Activated CD4-positive, alpha-beta T cell treated with anti-CD3 and anti-CD28 coated beads, Interleukin-2, amount 50 U/mL, for 24 hours (primary cell): ENCODE measurements at places on chromosomes 3 and 15.

GRCh38 chr3:16362770-16363169 is 97.8 kb downstream of the OXNAD1 start:
- no peak for DNase-seq

DNA sequence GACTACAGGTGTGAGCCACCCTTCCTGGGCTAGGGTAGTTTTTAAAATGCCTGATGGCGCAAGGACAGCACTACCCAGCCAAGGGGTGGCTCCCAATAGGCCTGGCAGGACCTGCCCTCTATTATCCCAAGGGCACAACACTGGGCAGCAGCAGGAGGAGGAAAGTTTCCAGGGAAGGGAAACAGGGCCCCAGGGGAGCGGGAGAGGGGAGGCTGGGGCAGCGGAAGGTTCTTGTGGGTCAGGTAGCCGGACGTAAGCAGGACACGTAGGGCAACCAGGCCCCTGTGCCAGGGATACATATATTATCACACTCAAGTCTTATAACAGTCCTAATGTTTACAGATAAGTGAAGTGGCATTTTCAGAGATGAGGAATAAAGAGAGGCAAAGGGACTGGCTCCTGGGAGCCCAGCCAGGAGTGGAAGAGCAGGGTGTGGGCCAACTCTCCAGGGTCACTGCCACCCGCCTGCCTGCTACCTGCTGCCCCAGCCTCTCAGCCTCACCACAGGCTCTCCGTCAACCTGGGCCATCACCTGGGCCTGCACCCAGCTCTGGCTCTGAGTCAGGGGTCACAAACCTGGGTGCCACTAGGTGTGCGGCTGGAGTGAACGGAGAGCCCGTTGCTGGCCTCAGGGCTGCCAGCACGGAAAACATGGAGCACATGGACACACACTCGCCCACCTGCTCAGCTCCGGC is 73.2 kb upstream of the SNRPA1 start:
- DNase-seq: no peak

- no peak for DNase-seq
Observed at GRCh38 chr3:23314981-23315762, 112.0 kb downstream of the UBE2E2 start.

DNA sequence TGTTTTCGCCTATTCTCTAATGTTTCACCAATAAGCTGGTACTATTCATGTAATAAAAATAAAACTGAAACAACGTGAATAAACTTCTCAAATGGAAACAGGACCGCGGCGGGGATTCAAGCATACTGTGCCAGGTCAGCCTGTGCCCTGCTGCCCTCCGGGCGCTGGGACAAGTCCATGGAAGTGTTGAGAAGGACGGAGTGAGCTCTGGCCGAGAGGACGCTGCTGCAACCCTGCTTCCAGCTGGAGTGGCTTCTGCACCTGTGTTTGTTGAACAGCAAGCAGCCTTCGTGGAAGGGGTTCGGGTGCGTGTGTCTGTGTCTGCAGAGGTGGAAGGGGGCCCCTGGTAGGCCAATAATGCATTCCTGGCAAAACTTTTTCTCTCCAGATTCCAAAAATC is 50.0 kb upstream of the PCSK6 start:
- no peak for DNase-seq

DNA sequence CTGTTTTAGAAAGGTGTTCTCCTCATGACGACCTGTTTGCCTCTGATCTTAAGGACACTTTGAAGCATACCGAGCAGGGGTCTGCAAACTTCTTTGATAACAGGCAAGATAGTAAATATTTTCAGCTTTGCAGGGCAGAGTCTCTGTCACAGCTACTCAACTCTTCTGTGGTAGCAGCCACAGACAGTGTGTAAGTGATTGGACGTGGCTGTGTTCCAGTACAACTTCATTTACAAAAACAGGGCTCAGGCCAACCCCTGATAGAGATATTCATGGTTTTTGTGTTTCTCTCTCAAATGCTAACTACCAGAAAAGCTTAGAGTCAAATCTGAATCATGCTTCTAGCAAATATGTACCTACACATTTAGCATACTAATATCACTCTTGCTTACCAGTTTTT is 51.5 kb downstream of the TGFBR2 start:
- DNase-seq: no peak

GRCh38 chr15:39644136-39644535 is 63.3 kb downstream of the THBS1 start:
- DNase-seq: no peak

DNA sequence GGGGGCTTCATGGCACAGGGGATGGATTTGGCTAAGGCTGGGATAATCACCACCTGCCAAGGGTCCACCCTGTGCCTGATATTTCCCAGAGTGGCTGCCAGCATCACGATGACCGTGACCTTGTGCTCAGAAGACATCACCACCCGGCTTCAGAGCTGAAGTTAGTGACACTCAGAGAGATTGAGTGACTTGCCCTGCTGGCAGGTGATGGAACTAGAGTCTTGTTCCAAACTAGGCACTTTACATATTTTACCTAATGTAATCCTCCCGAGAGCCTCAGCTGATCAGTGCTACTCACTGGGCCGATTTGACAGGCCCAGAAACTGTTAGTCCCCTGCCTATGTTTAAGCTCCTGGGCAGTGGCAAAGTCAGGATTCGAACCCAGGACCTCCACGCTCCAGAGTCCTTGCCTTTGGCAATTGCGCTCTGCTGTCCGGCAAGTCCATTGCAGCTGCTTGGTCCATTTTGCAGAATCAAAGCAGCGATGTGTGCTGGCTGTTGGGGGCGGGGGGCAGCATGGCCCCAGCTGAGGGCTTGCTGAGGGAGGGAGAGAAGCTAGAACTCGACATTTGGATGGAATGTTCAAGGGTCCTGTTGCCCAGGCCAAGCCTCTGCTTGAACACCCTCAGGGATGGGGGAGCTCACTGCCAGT is 74.8 kb upstream of the GATA2 start:
- DNase-seq: no peak

GRCh38 chr3:116614795-116615362 is 94.7 kb upstream of the TUSC7 start:
- DNase-seq: no peak

- no peak for DNase-seq
Observed at GRCh38 chr15:22952796-22953579, 27.2 kb downstream of the CYFIP1 start.

- no peak for DNase-seq
Observed at GRCh38 chr3:127325629-127325961, 37.7 kb upstream of the PRR20G start.

DNA sequence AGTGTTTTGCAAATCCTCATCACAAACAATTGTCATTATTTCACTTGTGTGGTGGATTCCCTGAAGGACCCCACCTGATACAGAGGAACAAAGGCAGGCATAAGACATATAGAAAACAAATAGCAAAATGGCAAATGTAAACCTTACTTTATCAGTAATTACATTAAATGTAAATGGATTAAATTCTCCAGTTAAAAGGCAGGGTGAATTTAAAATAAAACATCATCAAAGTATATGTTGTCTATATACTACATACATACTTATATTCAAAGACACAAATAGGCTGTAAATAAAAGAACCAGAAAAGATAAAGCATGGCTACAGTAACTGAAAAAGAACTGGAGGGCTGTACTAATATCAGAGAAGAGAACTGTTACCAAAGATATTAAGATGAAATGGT is 117.3 kb downstream of the RFX7 start:
- no peak for DNase-seq
